ENCODE measurements at places on chromosomes 2 and 18.

- H3K4me1 ChIP-seq = peaks cover 19% of the 10 kb centered on the region
- no peak for DNase-seq
- no peaks in the 10 kb centered on the region for H3K27me3 ChIP-seq
- no peak overlapping the region for H3K4me3 ChIP-seq
- H3K36me3 ChIP-seq = no peaks in the 10 kb centered on the region
Observed at GRCh38 chr2:64492272-64492671, 31.9 kb upstream of the AFTPH start.

GRCh38 chr2:10546975-10547391 is 98.9 kb upstream of the ODC1 start:
- no peaks in the 10 kb centered on the region for H3K27me3 ChIP-seq
- no peak overlapping the region for H3K27ac ChIP-seq
- no peak for DNase-seq
- no peak overlapping the region for H3K4me3 ChIP-seq

- no peaks in the 10 kb centered on the region for H3K4me1 ChIP-seq
- H3K4me3 ChIP-seq = no peak overlapping the region
- no peaks in the 10 kb centered on the region for H3K27me3 ChIP-seq
- no peak for DNase-seq
- H3K36me3 ChIP-seq = no peaks in the 10 kb centered on the region
- no peak overlapping the region for H3K27ac ChIP-seq
Observed at GRCh38 chr2:224433442-224433841, 31.5 kb upstream of the FAM124B start.

GRCh38 chr2:106197878-106198277 is 3.8 kb upstream of the UXS1 start:
- no peak for DNase-seq
- peaks cover 13% of the 10 kb centered on the region for H3K4me1 ChIP-seq

GRCh38 chr2:65999103-65999502 is 435.8 kb upstream of the MEIS1 start:
- no peaks in the 10 kb centered on the region for H3K4me1 ChIP-seq
- H3K4me3 ChIP-seq = no peak overlapping the region
- no peaks in the 10 kb centered on the region for H3K36me3 ChIP-seq
- no peaks in the 10 kb centered on the region for H3K27me3 ChIP-seq
- no peak overlapping the region for H3K27ac ChIP-seq
- DNase-seq = no peak

DNA sequence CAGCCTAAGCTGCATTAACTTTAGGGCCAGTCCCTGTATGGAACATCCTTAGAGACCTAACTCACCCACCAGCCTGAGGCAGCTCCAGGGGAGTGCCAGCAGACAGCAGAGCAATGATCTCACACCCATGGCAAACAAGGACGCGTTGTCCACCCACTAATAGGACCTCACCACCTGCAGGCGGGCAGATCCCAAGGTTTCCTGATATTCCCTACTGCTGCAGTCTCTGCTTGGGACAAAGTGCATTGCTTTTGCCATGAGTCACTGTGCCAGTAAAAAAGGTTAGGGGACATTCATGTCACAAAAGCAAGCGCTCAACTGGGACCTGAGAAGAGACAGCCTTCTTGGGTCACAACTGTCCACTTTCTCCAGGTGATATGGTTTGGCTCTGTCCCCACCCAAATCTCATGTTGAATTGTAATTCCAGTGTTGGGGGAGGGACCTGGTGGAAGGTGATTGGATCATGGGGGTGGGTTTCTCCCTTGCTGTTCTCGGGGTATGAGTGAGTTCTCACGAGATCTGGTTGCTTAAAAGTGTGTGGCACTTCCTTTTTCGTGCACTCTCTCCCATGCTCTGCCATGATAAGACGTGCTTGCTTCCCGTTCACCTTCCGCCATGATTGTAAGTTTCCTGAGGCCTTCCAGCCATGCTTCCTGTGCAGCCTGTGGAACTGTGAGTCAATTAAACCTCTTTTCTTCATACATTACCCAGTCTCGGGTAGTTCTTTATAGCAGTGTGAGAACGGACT is 160.2 kb downstream of the MIB1 start:
- no peaks in the 10 kb centered on the region for H3K36me3 ChIP-seq
- no peak for DNase-seq
- H3K4me1 ChIP-seq = peaks cover 15% of the 10 kb centered on the region
- no peaks in the 10 kb centered on the region for H3K27me3 ChIP-seq
- no peak overlapping the region for H3K27ac ChIP-seq

DNA sequence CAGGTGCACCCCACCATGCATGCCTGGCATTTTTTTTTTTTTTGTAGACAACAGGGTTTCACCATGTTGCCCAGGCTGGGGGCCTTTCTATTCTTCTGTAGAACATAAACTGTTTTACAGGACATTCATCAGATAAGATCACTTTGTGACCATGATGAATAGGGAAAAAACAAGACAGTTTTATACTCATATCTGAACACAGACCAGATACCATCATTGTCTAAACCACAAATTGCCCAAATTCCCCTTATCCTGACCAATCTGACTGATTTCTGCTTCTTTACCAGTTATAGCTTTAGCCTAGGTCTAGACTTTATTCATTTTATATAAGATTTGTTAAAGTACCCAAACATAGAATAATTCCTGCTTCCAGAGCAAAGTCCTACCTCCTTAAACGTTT is 1699.3 kb upstream of the TMEFF2 start:
- no peaks in the 10 kb centered on the region for H3K36me3 ChIP-seq
- H3K27ac ChIP-seq = no peak overlapping the region
- no peaks in the 10 kb centered on the region for H3K4me1 ChIP-seq
- DNase-seq = no peak

DNA sequence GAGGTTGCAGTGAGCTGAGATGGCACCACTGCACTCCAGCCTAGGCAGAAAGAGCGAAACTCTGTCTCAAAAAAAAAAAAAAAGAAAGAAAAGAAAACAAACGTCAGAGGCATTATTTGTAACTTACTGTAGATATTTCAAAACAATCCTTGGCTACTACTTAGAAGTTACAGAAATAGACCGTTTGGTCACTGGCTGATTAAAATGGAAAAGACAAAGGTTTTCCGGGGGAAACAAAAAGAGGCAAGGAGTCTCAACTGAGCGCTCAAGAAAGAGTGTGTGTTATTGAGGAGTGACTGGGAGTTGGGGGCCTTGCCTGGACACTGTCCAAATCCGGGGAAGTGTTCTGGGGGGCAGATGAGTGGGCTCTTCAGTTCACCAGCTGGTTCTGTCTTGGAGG is 47.6 kb downstream of the TEX44 start:
- no peak overlapping the region for H3K4me3 ChIP-seq
- DNase-seq = no peak
- H3K4me1 ChIP-seq = peaks cover 43% of the 10 kb centered on the region
- no peaks in the 10 kb centered on the region for H3K36me3 ChIP-seq
- peak overlapping the region; percentile 85 for H3K27ac ChIP-seq

- H3K4me3 ChIP-seq = no peak overlapping the region
- H3K36me3 ChIP-seq = peaks cover 9% of the 10 kb centered on the region
- H3K27me3 ChIP-seq = no peaks in the 10 kb centered on the region
- DNase-seq = peak; percentile 77
Observed at GRCh38 chr2:8821276-8822217, 15.9 kb downstream of the KIDINS220 start.

- H3K27ac ChIP-seq = no peak overlapping the region
- H3K36me3 ChIP-seq = no peaks in the 10 kb centered on the region
- H3K27me3 ChIP-seq = no peaks in the 10 kb centered on the region
- DNase-seq = no peak
Observed at GRCh38 chr2:223952280-223952968, 4.8 kb upstream of the MRPL44 start.

DNA sequence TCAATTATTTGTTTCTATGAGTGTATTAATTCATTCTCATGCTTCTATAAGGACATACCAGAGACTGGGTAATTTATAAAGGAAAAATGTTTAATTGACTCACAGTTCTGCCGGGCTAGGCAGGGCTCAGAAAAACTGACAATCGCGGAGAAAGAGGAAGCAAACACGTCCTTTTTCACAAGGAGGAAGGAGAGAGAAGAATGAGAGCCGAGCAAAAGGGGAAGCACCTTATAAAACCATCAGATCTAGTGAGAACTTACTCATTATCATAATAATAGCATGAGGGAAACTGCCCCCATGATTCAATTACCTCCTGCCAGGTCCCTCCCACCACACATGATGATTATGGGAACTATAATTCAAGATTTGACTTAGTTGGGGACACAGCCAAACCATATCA is 294.0 kb downstream of the DSC3 start:
- H3K27ac ChIP-seq = no peak overlapping the region
- no peaks in the 10 kb centered on the region for H3K36me3 ChIP-seq
- no peak overlapping the region for H3K4me3 ChIP-seq
- no peaks in the 10 kb centered on the region for H3K4me1 ChIP-seq
- DNase-seq = no peak

DNA sequence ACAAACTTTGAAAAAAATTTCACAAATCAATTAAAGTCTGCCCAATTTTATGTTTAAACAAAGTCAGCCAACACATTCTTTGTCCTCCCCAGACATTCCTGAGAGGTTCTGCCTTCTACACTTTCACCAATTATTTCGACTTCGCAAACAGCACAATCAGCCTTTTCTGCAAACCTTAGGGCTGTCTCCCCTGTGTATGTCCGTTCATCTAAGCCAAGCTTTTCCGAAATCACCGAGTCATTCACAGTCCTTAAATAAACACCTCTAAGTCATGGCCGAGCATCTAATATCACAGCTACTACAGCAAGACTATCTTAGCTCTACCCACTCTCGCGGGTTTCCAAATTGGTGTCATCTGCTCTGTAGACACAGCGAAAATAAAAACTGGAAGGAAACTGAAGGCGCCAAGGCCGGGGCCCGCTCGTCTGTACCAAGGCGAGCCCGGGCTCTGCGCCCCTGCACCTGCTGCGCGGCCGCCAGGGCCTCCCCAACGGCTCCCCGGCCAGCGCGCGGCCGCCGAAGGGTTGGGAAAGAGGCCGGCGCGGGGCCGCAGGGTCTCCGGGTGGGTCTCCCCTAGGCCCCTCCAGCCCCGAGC is 730 bp downstream of the ODC1 start:
- H3K27me3 ChIP-seq = no peaks in the 10 kb centered on the region
- H3K36me3 ChIP-seq = peaks cover 5% of the 10 kb centered on the region
- H3K4me3 ChIP-seq = peak overlapping the region; percentile 75
- peak overlapping the region; percentile 93 for H3K27ac ChIP-seq
- peaks cover 37% of the 10 kb centered on the region for H3K4me1 ChIP-seq
